ENCODE measurements at places on chromosomes 6 and 20.

DNA sequence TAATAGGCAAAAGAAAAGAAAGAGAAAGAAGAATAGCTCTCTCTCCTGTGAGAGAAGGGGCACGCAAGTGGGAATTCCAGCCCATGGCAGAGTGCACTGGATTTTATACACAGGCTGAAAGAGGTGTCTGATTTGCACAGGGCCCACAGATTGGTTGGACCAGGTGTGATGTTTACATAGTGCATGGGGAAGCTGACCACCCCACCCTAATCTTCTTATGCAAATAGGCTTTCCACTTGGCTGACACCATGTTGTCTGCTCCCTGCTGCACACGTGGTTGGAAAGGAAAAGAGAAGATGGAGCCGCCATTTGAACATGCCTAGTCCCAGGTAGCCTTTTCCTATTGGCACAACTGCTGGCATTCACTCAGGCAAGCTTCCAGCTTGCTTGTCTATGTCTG lies 20.2 kb downstream of the MICA start:
- no peak for DNase-seq

DNA sequence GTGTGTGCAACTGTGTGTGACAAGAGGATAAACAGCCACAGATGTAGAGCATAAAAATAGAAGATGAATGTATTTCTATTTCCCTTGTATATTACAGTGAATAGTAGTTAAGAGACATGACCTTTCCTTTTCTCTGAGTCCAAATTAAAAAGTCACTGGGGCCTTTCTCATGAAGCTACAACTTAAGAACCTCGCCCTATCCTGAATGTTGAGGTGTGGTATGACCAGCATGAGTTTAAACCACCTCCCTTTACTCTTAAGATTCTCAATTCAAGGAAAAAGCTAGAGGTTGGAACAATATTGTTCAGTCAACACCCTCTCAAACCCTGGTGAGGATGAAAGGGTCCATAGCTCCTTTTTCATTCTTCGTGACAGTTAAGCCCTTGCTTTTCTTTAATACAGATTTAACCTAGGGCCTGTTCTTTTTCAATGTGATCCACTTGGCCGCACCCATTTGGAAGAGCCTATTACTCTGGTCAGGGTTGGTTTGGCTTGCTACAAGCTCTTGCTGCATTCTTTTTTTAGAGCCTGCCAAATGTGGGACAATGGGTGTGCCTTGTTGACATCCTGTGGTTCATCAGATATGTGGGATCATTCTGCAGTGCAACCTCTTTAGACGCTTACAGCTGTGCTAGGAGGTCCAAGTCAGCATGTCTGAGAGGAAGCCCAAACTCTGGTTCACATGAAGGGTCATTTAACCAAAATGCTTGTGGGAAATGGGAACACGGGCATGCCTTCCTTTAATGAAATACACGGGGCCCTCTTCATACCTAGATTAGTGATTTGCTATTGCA lies 290.0 kb downstream of the HAO1 start:
- DNase-seq = peak; percentile 50

GRCh38 chr20:45893831-45894230 lies 2.7 kb downstream of the CTSA start:
- no peak for DNase-seq

DNA sequence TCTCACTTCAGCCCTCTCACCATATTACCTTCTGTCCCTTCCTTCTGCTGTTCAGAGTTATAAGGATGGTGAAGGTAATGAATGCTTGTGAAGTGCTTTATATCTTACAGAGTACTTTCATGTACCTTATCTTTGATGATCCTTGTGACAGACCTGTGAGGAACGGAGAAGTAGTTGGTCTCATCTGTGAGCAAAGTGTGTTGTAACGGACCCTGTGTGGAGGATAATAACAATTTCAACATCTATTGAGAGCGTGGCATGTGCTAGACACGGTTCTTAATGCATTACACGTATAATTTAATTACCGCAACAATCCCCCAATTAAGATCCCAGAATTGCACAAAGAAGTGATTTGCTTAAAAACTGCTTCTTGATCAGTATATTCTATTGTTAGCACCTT lies 124.6 kb downstream of the ANKS1A start:
- no peak for DNase-seq

- peak; percentile 77 for DNase-seq
Measured at GRCh38 chr20:5100684-5101347, 18.9 kb downstream of the PCNA start.

GRCh38 chr6:31815025-31815838 lies at the start of the genes HSPA1A and HSPA1L:
HSPA1A (plus strand) TSS chr6:31815543; CDS start chr6:31815757, 214 bp downstream.
HSPA1L (minus strand) TSS chr6:31815283; CDS start chr6:31811972, 3,311 bp downstream.
- DNase-seq = peak; percentile 95

All from GM03348 (cell line).